Endothelial cell of coronary artery (primary cell): ENCODE measurements at places on chromosomes 16 and 17. TPM values are rescaled to one million over a fixed set of nuclear protein-coding genes. Genes with fewer than 3 reads are reported as not detected.

The CHD9NB gene
- total RNA-seq: 1.1 and 1.8 TPM in 2 replicates

The SMIM22 gene
- not detected in 2 replicates for total RNA-seq

The OR2C1 gene
- total RNA-seq: not detected in 2 replicates

The TMC7 gene
- 3.7 and 4.0 TPM in 2 replicates for total RNA-seq

The SUPT6H gene
- total RNA-seq: 43.0 and 53.9 TPM in 2 replicates
